CD4-positive, alpha-beta T cell (primary cell): ENCODE measurements at places on chromosomes 12 and 14. TPM values are rescaled to one million over a fixed set of nuclear protein-coding genes. Genes with fewer than 3 reads are reported as not detected.
A peak's percentile ranks its signal among the peaks of the same experiment; 100 is the strongest.

The TAC3 gene
- not detected for total RNA-seq

The ST8SIA1 gene
- 5.6 TPM for total RNA-seq

The FOXN4 gene
- total RNA-seq, result not detected

The MSI1 gene
- not detected for total RNA-seq

The PRB2 gene
- total RNA-seq, result not detected

The SLC17A8 gene
- total RNA-seq, result not detected

The KLHL33 gene
- 0.31 TPM for total RNA-seq

The TRPV4 gene
- total RNA-seq, result not detected

The VASH1 gene
- 9.2 TPM for total RNA-seq

The HOXC6 gene
- not detected for total RNA-seq

The LTBR gene
- total RNA-seq, result 0.38 TPM

The MAGOHB gene
- total RNA-seq, result 7.5 TPM

The COA8 gene
- 9.1 TPM for total RNA-seq

The ANO2 gene
- total RNA-seq, result not detected

The LTB4R gene
- total RNA-seq, result 15.6 TPM

The PHC1 gene
- 46.6 TPM for total RNA-seq

- DNase-seq, result no peak
Measured at GRCh38 chr12:93657071-93657470, 20.1 kb upstream of the CRADD start.

GRCh38 chr14:71194251-71194650, 287.0 kb downstream of the PCNX1 start:
- no peak for DNase-seq

DNA sequence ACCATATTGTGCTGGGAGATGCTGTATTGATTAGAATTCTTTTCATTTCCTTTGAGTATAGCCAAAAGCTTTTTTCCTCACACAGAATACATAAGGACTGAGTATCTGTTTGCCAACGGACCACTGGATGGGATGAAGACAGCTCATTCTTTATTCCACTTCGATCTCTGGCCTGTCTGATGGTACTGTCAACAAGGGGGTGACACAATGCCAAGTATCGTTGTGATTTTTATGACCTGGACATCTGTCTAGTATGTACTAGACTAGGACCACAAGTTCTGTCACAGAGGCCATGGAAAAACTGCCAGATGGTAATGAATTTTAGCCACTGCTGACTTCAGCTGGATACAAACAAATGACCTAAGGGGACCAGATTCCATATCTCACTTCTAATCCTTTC, 502.7 kb downstream of the SOX5 start:
- DNase-seq, result no peak

DNA sequence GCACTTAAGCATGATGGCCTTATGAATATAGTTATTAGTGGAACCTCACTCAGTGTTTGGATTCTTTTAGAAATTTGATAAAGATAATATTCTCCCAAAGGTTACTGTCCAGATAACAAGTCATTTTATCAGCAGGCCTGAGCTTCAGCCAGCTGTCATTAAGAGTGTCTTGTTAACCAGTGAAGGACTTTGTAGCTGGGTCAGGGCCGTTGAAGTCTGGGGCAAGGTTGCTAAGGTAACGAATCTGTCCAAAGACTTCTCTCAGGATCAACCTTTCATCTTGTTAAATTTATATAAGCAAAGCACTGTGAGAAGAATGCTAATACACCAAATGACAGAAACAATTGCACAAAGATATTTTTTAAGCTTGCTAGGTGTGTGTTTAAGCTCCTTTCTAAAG, 271.3 kb upstream of the TMPO start:
- no peak for DNase-seq

DNA sequence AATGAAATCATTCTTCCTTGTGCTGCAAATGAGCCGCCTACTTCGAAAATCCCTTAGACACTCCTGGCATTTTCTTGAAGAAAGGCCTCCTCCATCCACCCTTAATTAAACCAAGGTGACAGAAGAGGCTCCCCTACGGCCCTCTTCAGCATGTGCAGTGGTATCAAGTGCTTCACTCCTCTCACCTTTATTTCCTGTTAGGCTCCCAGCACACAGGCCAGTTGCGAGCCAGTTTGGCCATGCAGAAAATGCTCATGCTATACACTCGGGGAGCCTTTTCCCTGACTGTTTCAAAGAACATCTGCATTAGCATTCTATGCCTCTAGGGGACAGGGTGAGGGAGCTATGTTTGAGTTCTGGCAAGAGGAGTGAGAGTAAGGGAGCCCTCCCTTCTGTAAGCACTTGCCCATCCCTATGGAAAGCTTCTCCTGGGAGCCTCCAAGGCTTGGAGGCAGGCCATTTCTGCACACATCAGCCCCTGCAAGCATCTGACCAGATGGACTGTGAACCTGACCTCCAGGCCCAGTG, 291.5 kb downstream of the RPS29 start:
- no peak for DNase-seq

DNA sequence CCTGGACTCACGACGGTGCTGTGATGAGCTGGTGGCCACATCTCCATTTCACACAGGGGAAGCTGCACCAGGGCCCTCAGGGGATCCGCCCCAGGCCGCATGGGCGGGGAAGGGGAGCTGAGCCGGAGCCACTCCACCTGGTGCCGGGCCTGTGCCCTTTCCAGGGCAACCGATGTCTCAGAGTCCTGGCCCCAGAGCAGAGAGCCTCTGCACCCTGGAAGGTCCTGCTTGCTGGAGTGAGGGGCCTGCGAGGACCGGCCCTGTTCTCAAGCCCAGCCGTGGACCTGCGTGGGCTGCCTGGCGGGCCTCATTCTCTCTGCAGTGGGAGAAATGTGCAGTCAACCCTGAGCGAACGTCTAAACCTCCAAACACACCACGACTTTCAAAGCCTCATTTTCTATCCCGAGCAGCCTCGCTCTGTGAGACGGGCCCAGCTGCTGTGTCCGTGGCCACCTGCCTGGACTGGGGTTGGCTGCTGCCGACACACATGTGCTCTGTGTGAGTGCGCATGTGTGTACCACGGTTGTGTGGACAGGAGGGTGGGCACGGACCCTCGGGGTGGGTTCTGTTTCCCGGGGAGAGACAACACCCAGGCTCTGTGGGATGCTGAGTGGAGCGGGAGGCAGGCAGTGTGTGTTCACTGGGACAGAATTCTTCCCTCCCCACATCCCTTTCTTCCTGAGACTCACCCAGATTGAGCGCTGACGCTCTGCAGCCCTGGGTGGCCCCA, 163.5 kb downstream of the KIF26A start:
- DNase-seq, result no peak

- DNase-seq, result no peak
Measured at GRCh38 chr14:87081004-87081403, 912.0 kb downstream of the GALC start.

DNA sequence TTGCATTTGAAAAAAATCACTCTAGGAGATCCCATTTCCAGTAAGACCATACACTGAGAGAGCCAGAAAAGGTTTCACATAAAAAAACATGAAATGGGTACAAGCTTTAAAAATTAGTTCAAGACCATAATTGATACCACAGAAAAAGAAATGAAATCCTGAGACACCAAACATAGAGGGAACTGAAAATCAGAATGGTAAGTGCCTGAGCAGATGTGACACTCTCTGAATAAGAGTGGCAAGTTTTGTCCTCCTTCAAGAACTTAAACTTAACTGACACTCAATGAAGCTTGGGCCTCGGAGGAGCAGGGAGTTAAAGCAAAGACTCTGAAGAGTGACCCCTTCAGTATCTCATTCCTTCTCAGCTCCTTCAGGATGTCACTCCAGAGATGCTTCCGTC, 23.2 kb upstream of the PTGDR start:
- no peak for DNase-seq

DNA sequence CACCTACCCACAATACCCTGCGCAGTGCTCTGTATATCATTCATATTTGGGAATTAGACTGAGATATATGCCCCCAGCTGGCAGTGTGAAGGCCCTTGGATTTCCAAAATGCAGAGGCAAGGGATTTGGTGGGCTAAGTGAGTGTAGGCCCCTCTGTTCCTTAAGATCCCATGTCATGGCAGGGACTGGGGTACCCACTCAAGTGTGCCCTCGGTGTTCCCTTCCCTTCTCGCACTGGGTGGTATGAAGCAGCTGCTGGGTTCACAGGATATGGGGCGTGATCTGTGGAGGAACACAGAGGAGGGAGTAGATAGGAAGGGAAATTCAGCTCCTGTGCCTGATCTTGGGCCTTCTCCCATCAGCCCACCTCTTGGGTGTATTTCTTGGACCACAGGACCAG, 63.1 kb upstream of the VASH1 start:
- DNase-seq, result no peak

DNA sequence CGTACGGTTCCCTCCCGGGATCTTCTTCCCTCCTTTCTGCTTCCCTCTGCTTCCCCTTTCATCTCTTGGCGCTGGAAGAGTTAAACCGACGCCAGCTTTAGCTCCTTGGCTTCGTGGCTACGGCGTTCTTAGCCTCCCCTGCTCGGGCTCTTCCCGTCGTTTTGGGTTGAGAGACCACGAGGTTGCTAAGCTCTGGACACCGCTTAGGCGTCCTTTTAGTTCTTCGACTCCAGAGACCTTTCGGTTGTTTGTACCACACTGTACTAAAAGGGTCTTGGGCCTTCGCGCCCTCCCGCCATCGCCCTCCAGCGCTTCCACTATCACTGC, 545 bp downstream of the CPSF2 start:
- DNase-seq, result no peak

GRCh38 chr12:94100990-94101737, 47.2 kb upstream of the PLXNC1 start:
- peak; percentile 74 for DNase-seq

- no peak for DNase-seq
Measured at GRCh38 chr12:76065917-76066316, 18.6 kb downstream of the NAP1L1 start.

DNA sequence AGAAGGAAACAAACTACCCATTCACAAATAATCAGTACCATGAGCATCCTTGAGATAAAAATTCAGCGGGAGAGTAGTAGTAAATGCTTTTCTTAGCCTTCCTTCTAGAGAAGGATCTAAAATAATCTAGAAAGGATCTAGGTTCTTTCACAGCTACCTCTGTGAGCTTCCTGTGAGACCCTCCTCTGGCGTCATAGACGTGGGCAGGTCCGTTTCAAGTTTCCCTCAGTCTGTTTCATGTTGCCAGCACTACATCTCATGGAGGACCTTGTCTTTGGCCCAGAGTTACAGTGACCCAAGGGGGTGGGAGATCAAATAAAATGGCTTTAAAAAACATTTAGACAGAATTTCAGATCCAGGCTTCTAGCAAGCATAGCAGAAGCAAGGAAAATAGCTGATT, 13.6 kb downstream of the DAAM1 start:
- DNase-seq, result no peak

DNA sequence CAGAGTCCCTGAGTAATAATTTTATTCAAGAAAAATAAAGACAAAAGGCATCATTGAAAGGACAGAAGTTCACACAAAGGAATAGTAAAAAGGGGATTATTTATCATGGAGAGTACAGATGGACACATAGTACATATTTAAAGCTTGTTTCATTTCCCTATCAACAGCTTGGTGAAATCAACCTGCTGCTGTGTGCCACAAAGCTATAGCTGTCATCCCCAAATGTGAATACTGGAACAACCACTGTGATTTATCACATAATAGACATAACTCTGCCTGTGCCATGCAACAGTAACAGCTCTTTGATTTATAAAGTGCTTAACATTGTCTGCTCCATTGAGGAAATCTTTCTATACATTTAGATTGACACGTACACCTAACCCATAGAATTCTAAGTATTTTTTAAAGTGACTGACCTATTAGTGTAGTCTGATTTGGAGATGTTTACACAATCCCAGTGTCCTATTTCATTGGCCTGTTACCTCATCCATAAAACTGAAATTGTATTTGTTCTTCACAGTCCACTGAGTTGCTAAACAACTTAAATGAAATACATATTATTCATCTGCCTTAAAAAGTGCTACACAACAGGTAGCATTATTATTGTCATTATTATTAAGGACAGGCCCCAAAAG, 3.3 kb downstream of the NEMF start:
- no peak for DNase-seq

DNA sequence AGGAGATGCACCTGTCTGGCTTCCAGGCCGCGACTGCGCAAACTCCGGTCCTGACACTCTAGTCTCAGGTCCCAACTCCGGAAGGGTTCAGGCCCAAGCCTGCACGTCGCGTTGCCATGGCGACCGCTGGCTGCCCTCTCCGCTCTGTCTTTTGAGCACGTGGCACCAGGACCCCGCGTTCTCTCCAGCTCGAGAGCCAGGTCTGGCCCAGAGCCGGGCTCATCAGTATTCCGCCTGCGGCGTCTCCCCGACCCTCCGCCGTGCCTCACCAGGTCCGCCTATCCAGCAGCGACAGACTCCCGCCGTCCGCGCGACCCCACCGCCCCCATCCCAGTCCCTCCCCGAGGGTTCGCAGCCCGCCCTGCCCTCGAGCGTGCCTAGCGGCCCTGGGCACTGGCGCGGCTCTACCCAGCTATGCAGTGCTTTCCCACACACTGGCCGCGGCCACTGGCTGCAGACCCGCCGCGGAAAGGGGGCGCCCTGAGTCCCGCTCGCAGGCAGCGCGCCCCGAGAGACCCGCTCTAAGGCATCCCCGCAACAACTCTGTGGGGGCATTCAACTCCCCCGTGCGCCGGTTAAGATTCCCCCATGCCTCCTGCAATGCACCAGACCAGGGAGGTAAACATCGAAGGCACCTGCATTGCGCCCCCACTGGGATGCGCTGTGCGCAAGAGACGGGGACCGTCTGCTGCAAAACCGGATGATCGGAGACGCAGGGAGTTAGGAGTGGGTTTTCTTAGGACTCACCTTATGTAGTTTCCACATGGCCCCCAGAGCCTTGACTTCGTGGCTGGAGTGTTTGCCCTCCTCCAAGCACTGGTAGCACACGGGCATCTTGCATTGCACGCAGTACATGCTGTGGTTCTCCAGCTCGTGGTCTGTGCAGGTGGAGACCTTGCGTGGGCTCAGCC, 1.3 kb downstream of the TRIM9 start:
- DNase-seq, result peak; percentile 35

- no peak for DNase-seq
Measured at GRCh38 chr14:53473480-53473879, 320.4 kb upstream of the DDHD1 start.

DNA sequence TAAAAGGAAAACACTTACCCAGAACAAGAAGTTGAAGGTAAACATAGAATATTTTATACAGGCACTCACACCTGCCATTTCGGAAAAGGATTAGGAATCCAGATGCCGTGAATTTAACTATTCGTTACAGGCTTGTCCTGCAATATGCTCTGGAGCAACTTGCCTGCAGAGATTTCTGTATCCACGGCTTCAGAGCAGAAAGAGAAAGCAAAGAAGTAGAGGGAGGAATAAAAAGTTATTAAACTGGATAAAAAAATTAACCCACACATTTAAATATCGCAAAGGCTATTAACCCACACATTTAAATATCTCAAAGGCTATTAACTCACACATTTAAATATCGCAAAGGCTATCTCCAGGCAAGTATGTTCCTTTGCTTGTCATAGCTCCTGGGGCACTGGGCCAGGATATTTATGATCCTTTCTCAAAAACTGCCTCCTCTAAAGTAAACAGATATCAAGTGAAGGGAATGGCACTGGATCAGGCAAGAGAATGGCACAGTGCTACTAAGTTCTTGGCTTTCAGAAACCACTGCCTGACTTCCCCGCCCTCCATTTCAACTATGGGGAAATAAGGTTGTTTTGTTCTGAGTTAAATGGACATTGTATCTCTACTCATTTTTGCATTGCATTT, at the start of gene TSPAN8:
TSS of gene TSPAN8 (minus strand) at position 399 of the 633 bp plus-strand sequence. CDS start at position 78, 321 bp downstream.
- DNase-seq, result no peak

- DNase-seq, result no peak
Measured at GRCh38 chr12:52250048-52250990, 17.3 kb downstream of the KRT7 start.
